H4 (cell line): ENCODE measurements at places on chromosomes 1 and 21. TPM values are rescaled to one million over a fixed set of nuclear protein-coding genes. Genes with fewer than 3 reads are reported as not detected.
A peak's percentile ranks its signal among the peaks of the same experiment; 100 is the strongest.

The CELA3A gene
- total RNA-seq: not detected in 2 replicates

The HTR1D gene
- not detected in 2 replicates for total RNA-seq

DNA sequence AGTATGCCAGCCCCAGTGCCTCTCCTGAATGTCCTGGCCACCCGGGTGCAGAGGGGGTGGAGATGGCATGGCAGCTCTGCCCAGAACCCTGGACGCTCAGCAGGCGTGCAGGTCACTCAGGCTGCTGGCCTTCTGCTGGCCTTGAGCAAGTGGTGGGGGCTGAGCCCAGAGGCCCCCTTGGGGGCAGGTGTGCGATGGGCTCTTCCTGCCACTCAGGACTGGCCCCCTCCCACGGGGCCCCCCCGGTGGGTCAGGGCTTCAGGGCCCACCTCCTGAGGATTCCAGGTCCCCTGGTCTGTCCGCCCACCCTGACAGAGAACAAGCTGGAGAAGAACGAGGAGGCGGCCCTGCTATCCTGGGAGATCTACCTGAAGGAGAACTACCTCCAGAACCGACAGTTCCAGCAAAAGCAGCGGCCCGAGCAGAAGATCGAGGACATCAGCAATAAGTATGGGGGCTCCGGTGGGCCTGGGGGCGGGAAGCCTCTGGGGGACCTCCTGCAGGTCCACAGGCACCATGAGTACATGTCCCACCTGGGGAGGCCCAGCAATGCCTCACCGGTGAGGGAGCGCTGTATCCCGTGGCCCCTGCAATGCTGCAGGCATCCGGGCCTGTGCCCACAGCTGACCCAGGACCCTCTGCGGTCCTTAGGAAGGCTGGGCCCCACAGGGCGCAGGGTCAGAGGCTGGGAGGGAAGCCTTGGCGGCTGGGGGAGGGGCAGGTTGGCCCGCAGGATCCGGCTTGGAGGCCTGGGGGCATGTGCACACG is 37.0 kb upstream of the LRRC3 start:
- DNase-seq: no peak

DNA sequence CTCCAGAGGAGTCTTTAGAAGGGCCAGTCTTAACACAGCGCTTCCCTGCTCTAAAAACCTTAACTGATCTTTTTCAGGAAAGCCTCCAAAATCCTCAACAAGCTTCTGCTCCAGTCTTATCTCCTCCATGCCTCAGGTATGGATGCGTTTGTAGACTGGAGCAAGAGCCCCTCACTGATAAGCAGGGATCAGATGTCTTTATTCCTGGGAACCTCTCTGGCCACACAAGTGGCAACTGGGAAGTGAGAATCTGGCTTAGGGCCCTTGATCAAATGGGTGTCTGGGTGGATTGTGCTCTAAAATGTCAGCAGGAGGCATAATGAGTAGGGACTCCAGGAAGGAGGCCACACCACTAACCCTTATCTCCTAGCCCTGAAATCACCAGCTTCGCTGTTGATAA is 1.4 kb downstream of the ZBTB8A start:
- DNase-seq: no peak

GRCh38 chr1:47624531-47624930 is 186.7 kb downstream of the FOXD2 start:
- DNase-seq: no peak

DNA sequence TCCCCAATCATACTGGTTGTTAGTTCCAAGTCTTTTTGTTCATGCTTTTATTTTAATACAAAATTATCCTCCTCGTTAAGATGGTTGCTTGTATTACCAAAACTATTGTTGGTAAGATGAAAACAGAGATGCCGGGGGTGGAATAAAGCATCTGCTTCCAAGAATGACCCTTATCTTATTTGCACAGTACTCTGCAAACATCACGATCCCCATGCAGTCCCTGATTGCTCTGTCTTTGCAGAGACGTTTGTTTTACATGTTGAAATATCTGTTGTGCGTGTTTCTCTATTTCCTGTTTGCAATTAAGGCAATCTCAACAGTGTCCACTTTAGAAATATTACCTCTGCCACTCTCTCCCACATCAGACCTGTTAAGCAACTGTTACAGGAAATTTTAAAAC is 141.3 kb upstream of the NCAM2 start:
- peak; percentile 46 for DNase-seq

DNA sequence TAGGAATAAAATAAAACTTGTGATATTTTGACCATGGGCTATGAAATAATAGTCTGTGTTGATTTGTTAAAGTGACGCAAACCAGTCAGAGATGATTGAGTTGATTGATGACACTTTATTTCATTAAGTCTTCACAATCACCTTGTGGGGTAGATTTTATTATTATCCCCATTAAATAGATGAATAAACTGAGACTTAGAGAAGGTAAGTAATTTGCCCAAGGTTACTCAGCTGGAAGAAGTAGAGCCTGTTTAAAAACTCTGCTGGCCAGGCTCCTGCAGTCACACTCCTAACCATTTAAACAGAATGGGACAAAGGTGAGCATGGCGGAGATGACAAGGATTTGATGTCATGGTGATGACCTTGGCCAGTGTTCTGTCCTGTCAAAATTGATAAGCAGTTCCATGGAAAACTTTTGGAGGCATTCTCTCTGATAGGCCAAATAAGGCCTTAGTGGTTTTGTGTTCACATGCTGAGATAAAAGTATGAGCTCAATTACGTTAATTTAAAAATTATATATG is 22.7 kb upstream of the MCOLN3 start:
- DNase-seq: no peak

GRCh38 chr1:40075266-40075665 is 21.8 kb downstream of the PPT1 start:
- no peak for DNase-seq

DNA sequence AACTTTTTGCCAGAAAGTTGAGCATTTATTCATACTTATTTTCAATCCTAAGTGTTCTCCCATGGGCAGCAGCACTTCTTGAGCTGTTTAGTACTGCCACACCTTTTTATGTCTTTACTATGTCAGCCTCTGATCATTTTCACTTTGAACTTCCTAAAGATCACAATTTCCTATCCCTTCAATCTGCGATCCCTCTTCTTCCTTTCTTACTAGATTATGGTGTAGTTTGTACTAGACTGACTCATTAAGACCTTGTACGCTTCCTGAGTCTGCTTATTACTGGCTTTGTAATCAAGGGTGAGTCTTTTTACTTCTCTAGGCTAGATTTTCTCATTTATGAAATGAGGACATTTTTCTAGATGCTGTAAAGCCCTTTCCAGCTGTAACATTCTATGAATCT is 55.1 kb downstream of the LRIG2 start:
- DNase-seq: no peak

The CFHR3 gene
- total RNA-seq: not detected in 2 replicates

DNA sequence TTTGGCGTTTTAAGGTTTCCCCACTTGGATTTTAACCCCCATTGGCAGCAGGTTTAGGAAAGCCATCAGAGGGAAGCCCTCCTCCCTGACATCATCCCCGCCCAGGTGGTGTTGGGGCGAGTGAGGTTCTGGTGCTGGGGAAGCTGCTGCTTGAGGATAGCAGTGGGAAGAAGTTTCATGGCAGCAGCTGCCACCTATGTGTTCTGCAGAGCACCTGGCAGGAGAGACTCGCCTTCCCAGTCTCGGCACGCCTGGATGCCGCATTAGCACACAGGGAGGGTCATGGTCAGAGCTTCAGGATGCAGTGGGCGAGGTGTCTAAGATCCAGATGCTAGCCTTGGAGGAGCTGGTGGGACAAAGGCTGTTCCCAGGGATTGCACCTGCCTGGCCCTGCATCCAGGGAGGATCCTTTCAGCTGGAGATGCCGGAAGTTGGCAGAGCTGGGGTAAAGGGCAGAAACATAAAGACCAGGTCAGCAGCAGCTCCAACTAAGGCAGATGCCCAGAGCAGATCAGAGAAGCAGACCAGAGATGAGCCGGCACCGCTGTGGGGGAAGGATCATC is 33.9 kb downstream of the ABCG1 start:
- DNase-seq: no peak

GRCh38 chr1:16243215-16243610 is 6.2 kb upstream of the CPLANE2 start:
- DNase-seq: no peak

The GBP3 gene
- total RNA-seq: 2.1 and 2.4 TPM in 2 replicates

DNA sequence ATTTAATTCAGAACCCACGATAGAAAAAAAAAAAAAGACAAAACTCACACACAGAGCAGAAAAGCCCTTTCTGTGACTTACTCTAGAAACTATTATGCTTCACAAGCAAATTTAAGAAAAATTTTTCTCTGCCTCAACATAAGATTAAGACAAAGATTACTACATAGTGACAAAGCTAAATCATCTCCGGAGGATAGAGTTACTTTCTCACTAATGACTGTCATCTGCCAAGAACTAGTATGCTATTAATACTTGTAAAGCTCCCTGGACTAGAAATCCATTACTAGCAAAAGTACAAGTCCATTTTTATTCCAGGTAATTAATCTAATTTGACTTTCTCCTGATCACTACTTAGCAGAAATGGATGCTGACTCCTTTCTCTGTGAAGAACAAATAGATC is 25.9 kb downstream of the GREM2 start:
- DNase-seq: no peak

GRCh38 chr1:202230061-202230938 is 36.7 kb downstream of the LGR6 start:
- no peak for DNase-seq

- no peak for DNase-seq
These were observed 105.8 kb downstream of the LACTBL1 start for GRCh38 chr1:22866868-22867267.

GRCh38 chr1:2215909-2216766 is 12.0 kb upstream of the SKI start:
- DNase-seq: no peak
